Epithelial cell of prostate (primary cell): ENCODE measurements at places on chromosomes 3 and 15.

DNA sequence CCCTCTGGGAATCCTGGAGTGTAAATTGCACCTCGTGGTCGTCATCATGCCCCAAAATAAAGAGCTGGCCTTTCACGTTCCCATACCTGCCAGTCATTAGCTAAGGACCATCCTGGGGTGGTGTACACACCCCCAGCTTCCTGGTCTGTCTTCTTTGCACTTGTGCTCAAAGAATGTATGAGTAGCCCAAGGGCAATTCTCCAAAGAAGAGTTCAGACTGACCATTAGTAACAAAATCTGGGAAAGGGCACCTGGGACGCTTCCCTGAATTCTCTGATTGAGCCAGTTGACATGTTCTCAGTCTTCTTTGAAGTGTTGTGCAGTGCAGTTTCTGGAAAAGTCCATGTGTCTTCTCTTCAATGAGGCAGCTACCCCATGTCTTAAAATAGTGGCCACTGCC lies 34.8 kb downstream of the FAM3D start:
- no peak for DNase-seq

DNA sequence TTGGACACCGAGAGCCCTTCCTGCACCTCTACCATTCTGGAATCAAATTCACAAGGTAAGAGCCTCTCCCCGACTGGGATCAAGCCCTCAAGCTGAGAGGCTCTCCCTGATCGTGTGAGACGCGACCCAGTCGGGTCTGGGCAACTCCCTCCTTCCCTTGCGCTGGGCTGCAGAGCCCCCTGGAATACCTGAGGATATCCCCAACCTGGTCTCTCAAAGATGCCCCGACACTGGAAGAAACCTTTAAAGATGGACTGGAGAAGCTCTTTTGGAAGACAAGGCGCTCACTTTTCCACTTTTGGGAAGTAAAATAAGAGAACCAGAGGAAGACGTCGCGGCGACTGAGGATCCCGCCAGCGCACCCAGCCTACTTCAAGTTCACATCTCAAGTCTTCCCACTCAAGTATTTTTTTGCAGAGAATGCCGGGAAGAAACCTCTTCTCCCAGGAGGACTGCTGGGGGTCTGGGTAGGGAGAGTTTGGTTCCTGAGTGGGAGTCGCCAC lies 33.8 kb downstream of the ZIC4 start:
- DNase-seq: no peak

DNA sequence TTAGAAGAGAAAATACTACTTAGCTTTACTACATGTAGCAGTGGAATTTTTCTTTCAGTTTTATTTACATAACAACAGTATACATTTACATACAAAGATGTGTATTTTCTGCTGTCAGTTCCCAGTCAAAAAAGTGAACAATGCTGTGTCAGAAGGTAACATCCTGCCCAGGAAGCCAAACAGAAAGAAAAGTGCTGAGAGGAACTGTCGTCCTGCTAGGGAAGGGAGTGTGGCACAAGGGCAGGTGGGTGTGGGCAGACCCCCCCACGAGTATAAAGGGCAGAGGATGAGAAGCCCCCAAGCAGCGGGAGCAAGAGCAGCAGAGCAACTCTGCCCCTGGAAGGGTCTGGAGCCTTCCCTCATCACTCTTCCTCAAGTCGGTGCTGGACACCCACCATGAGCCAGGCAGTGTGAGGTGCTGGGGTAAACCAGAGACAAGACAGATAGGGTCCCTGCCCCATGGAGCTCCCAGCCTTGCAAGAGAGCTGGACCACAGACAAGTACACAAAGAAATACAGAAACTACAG lies 39.7 kb downstream of the TBC1D2B start:
- DNase-seq: no peak

DNA sequence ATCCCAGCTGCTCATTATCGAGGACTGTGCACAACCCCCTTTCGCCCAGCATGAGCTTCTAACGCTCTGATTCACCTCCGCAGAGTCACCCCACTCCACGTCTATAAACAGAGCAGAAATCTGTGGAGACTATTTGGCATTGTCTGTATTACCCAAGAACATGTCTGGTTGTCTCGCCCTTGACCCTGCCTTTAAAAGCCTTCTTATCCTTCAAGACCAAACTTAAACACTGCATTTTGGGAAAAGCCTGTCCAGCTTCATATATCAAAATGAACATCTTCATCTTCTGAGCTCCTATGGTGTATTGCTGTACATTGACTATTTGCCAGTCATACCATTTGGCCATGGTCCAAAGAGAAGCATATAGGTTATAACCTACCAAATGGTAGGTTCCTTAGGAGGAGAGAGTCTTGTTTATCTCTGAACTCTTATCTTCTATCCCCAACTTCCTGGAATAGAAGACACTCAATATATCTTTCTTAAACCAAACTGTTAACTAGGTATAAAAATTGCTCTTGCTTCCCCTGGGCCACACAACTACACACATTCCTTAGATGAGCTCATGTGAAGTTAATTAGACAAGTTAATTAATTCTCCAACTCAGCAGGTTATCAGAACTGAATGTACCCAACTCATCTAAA lies 90.1 kb downstream of the FBN1 start:
- no peak for DNase-seq

- no peak for DNase-seq
Measured at GRCh38 chr15:38652998-38653397, 88.4 kb upstream of the RASGRP1 start.

- no peak for DNase-seq
Measured at GRCh38 chr3:126300761-126301481, 56.3 kb downstream of the KLF15 start.

GRCh38 chr3:168212664-168213285 lies 117.1 kb upstream of the GOLIM4 start:
- no peak for DNase-seq

GRCh38 chr3:16841041-16841753 lies 43.6 kb upstream of the PLCL2 start:
- DNase-seq: no peak

GRCh38 chr15:44873103-44873502 lies 83.4 kb upstream of the TERB2 start:
- DNase-seq: no peak

DNA sequence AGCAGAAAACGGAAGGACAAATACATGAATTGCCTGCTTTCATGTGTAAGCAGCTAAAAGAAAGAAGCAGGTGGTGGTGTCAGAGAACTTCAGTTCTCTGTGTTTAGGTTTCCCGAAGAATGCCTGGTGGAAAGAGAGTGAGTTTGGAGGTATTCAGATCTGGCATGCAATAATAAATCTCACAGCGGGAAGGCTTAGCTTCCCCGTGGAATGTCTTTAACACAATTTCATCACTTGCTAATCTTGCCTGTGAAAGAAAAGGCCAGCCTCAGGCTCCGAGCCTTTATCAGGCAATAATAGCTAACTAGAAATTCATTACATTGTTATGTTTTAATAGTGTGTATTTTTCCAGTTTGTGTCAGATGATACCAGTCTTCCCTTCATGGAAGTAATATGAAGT lies 220.3 kb downstream of the PDZRN3 start:
- no peak for DNase-seq

GRCh38 chr3:66298591-66298990 lies 77.8 kb downstream of the SLC25A26 start:
- no peak for DNase-seq

DNA sequence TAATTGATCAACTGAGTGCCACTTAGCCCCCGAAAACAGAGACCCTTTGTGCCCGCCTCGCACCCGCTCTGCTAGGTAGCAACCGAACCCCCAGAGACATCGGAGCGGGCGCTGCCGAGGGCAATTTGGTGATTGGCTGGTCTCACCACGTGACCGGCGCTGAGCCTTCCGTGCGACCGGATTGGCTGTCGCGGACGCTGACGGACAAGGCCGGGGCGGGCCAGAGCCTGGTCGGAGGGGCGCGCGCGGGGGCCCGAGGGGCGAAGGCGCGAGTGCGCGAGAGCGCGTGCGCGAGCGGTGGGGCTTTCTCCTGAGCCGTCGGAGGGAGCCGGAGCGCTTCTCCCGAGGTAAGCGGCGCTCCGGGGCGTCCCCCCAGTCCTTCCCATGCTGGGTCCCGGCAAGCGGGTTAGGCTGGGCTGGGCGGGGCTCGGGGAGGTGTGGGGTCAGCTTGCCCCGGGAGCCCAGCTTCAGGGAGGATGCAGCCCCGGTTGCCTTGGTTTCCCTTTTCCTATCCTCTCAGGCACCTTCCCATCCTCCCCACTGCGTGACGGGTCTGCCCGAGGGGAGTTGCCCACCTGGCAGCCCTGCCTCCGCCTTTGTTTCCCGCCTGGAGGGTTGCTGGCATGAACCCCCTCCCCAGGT lies at the start of gene TMEM108:
TSS of gene TMEM108 (plus strand) at position 303 of the 642 bp plus-strand sequence.
- DNase-seq: no peak

- no peak for DNase-seq
Measured at GRCh38 chr3:153463895-153464294, 301.9 kb downstream of the RAP2B start.

DNA sequence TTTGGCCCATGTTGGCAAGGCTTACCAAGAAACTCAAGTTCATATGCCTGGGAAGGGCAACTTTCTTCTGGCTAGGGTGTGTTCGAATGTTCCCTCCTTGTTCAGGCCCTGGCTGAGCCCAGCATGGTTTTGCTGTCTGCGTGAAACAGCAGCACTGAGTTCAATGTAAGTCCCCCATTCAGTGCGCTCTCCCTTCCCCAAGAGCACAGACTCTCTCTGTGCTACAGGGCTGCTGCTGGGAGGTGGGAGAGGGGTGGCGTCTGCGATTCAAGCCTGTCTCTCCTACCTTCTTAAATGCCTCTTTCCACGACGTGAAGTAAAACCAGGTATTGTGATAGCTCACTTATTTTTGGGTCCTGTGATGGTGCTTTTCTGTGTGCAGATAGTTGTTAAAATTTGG lies 289.3 kb upstream of the GOLIM4 start:
- no peak for DNase-seq

- no peak for DNase-seq
Measured at GRCh38 chr3:123809597-123809996, 74.5 kb downstream of the MYLK start.

DNA sequence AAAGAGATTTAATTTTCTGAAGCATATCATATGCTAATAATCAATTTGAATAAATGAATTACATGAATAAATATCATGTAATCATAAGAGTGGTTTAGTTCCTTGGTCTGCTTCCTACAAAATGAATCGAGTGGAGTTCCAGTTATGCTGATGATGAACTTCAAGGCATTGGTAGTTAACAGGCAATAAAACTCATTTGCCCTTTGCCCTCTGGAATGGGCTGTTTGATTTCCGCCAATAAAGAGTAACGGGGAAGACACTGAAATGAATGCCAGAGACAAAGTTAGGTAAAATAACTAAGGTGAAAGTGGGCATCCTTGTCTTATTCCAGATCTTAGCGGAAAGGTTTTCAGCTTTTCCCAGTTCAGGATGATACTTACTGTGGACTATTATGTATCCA lies 90.1 kb downstream of the C3orf38 start:
- DNase-seq: no peak
